Activated CD4-positive, alpha-beta T cell treated with anti-CD3 and anti-CD28 coated beads, Interleukin-2, Interleukin-6, amounts not matched to agents 100 ng/mL and 50 ng/mL, durations not matched to agents 16 hours and 8 hours (primary cell): ENCODE measurements at places on chromosomes 2 and 18.

- DNase-seq = no peak
Measured at GRCh38 chr2:127182626-127183458, 37.3 kb downstream of the CYP27C1 start.

DNA sequence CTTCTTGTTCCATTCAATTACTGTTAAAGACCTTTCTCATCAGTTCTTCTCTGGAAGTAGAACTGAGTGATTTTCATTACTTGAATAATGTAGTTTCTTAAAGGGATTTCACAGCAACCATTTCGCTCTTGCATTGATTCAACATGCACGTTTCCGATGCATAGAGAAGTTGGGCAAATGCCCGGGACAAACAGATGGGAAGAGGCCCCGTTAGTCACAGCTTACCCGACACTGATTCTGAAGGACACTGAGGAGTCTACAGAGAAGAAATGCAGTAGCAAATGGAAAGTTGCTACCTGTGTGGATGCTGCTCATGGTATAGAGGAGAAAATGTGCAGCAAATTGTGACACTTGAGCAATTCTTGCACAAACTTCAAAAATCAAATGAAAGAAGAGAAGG, 32.3 kb upstream of the GCG start:
- no peak for DNase-seq

- no peak for DNase-seq
Measured at GRCh38 chr2:203759690-203760365, 53.4 kb downstream of the CD28 start.

- no peak for DNase-seq
Measured at GRCh38 chr2:174076040-174076439, 110.9 kb upstream of the SP3 start.

DNA sequence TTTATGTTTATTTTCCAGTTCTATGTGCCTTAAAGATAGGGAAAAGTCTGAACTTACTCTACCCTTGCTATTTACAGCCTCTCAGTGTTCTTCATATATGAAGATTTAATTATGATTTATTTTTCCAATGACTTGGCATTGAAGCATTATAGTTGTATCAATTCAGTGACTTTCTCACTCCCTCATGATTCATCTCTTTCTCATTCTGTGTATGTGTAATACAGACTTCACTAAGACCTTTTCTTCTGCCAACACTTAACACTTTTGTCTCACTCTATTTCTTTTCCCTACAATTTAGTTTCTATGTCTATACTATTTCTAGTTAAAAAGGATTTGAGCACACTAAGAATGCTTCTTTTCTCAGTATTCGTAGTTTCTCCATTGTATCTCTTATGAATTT, 1470.3 kb upstream of the ACVR2A start:
- DNase-seq = no peak

DNA sequence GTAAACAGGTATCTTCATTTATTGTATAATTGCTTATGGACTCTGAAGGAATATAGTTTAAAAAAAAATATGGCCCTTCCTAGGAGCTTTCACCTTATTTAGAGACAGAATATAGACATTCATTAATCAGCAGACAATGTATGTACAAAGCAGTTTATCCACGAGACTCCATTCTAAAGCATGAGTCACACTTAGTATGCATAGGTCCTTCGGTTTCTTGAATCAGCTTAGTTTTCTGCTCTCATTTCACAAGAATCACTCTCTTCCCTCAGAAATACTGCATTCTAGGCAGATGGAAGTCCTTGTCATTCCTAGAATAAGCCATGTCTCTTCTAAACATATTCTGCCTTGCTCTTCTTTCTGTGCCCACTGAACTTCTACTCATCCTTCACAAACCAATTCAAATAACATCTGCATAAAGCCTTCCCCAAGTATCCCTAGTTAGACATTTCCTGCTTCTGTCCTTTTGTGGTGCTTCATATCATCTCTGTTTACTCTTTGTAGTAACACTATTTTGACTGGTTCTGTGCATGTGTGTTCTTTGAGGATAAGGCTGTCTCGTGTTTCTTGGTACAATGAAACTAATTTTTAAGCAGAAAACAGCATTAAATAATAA, 84.5 kb downstream of the PTRHD1 start:
- DNase-seq = no peak

- no peak for DNase-seq
Measured at GRCh38 chr2:68216454-68217310, 35.6 kb downstream of the PPP3R1 start.

- DNase-seq = no peak
Measured at GRCh38 chr2:72924353-72925240, 7.3 kb downstream of the EMX1 start.
